ENCODE measurements at places on chromosomes 11 and 22.

- DNase-seq: no peak
Observed at GRCh38 chr11:121429556-121429955, 22.6 kb upstream of the SORL1 start.

GRCh38 chr22:38026130-38027111 lies 30.8 kb upstream of the PICK1 start:
- DNase-seq: no peak

- DNase-seq: no peak
Observed at GRCh38 chr22:48722661-48723060, 1105.0 kb downstream of the BRD1 start.

GRCh38 chr11:43686207-43686606 lies 5.7 kb downstream of the HSD17B12 start:
- no peak for DNase-seq

- no peak for DNase-seq
Observed at GRCh38 chr11:70073871-70074371, 4.2 kb upstream of the ANO1 start.

DNA sequence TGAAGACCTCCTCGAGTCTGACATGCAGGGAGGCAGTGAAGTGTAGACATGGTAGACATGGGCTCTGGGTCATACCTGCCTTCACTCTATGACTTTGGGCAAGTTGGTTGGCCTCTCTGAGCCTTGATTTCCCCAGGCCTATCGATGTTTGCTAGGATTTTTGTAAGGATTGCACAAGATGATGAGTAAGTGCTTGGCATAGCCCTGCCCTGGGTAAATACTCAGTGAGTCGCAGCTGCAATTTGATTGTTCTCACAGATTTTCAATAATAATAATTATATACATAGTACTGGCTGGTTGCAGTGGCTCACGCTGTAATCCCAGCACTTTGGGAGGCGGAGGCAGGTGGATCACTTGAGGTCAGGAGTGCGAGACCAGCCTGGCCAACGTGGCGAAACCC lies 18.1 kb downstream of the MCM5 start:
- DNase-seq: no peak

- no peak for DNase-seq
Observed at GRCh38 chr22:25100948-25101347, 98.7 kb upstream of the CRYBB3 start.

GRCh38 chr11:120179057-120179672 lies 31.7 kb upstream of the OAF start:
- no peak for DNase-seq

DNA sequence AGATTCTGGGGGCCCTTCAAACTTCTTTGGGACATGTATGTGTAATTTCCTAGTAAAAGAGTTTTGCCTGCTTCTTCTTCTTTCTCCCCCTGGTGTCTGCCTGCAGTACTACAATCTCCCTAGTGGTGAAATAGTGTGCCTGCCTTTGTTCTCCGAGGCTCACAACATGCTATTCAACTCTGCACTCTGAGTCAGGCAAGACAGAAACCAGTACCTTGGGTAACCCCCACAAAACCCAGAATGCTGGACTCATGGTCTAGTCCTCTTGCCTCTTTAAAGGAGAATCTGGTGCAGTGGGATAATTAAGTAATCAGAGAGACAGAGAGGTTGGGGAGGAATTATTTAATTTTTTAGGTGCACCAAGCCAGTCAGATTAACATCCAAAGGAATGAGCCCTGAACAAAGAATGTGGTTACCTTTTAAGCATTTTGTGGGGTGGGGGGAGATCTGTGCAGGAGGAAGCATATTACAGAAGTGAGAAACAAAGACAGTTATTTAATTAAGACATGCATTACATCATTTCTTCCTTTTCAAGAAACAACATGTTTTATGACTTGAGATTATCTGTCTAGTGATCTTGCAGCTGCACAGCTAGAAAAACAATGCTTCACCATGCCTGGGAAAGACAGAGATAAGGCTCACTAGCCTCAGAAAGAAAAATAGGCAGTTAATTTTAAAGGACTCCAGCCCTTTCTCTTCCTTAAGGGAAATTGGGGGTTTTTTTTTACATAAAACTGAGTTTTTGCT lies 11.0 kb upstream of the MS4A6A start:
- no peak for DNase-seq

GRCh38 chr11:11848891-11849746 lies 7.3 kb downstream of the USP47 start:
- DNase-seq: peak; percentile 7

Data from NCI-H510A (cell line).